ENCODE measurements at places on chromosomes 12 and 14.

DNA sequence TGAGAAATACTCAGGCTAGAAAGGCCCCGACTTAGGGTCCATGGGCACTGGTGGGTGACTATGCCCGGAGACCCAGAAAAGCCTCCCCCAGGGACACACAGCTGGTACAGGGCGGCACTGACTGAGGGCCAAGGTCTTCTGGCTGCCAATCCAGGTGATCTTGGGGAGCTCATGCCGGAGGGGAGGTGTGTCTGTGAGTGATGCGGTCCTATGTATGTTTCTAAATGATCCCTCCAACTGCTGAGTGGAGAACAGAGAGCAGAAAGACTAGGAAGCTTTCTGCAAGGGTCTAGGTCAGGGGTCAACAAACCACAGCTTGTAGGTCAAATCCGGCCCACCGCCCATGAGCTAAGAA is 391 bp downstream of the SERPINA4 start:
- DNase-seq: no peak

GRCh38 chr14:101707863-101708620 is 53.5 kb upstream of the PPP2R5C start:
- no peak for DNase-seq

GRCh38 chr14:101598571-101599233 is 37.4 kb downstream of the DIO3 start:
- DNase-seq: no peak

- DNase-seq: no peak
Measured at GRCh38 chr14:26330982-26331381, 266.9 kb downstream of the NOVA1 start.

DNA sequence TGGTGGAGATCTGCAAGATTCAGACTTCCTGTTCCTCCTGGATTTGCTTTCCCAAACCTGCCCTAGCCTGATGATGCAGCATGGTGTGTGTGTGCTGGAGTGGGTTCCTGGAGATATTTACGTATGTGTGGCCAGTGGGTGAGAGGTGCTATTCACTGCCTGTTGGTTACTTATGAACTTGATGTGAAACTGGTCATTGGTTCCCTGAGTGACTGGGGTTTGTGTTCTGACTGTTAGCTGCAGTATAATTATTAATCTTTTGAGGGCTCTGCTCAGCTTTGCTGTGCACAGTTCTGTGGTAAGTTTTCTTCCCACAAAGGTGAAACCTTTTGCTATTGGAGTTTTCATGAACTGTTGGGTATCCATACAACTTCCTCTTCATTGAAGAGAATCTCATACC is 541.8 kb upstream of the FBXO33 start:
- no peak for DNase-seq

- DNase-seq: no peak
Measured at GRCh38 chr12:39365364-39366001, 77.4 kb downstream of the KIF21A start.

- no peak for DNase-seq
Measured at GRCh38 chr14:69193721-69194120, 2.4 kb downstream of the EXD2 start.

- DNase-seq: no peak
Measured at GRCh38 chr14:68941820-68942219, 37.3 kb downstream of the ACTN1 start.

DNA sequence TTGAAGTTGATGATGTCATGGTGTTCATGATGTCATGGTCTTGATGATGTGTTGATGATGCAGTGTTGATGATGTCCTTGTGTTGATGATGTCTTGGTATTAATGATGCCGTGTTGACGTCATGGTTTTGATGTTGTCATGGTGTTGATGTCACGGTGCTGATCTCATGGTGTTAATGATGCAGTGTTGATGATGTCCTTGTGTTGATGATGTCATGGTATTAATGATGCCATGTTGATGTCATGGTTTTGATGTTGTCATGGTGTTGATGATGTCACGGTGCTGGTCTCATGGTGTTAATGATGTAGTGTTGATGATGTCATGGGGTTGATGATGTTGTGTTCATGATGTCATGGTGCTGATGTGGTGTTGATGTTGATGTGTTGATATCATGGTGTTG is 48.0 kb upstream of the RIMBP2 start:
- no peak for DNase-seq

DNA sequence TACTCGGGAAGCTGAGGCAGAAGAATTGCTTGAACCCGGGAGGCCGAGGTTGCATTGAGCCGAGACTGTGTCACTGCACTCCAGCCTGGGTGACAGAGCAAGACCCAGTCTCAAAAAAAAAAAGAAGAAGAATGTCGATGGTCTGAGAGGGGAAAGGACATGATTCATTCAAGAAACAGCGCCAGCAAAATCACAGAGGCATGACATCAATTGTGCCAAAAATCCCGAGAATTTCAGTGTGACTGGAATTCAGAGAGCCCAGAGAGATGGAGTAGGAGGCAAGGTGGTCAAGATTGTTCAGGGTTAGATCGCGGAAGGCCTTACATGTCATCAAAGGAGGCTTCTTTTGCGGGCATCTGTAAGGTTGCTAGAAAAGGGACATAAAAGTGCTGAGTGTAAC is 483.3 kb downstream of the VRK1 start:
- no peak for DNase-seq

DNA sequence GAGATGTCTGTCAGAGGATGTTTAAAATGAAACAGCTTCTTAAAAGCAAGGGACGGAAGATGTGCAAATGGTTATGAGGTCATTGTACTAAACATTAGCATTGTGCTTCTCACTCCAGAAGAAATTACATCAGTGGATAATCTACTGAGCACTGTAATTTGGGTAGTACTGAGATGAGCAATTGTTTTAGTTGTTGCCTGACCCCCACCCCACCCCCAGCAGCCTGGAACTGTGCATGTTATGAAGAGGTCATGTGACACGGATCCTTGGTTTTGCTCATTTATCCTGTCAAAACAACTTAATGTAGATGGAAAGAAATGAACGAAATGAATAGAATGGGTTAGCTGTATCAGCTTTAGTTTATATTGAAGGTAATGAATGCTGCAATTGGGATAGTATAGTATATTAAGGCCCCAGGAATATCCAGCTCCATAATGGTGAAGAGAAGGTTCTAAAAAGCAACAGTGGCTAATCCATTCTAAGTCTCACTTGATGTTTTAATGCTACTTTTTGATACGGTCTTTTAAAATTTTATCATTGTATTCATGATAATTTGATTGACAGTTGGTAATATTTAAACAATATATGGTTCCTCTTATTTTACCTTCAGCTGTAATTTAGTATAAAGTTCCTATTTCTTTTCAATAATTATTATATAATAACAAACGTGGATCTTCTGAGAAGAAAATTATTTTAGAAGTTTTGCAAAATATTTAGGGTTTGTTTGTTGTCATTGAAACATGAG is 58.5 kb downstream of the WNK1 start:
- DNase-seq: no peak

DNA sequence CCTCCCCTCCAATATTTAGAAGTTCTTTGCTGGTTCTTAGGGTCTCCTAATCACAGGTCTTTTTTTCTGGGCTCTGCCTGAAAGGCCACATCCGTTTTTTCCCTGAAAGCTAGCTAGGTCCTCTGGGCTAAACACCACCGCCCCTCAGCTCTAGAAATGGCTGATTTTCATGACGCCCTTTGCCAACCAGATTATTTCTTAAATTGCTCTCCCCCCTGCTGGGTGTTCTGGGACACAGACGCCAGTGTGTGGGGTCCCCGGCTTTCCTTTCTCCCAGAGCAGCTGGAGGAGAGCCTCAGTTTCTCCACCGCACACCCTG is 45.3 kb upstream of the ATP23 start:
- no peak for DNase-seq

- no peak for DNase-seq
Measured at GRCh38 chr12:108047071-108047550, 82.0 kb upstream of the WSCD2 start.

GRCh38 chr12:109466821-109467220 is 10.3 kb downstream of the KCTD10 start:
- no peak for DNase-seq

DNA sequence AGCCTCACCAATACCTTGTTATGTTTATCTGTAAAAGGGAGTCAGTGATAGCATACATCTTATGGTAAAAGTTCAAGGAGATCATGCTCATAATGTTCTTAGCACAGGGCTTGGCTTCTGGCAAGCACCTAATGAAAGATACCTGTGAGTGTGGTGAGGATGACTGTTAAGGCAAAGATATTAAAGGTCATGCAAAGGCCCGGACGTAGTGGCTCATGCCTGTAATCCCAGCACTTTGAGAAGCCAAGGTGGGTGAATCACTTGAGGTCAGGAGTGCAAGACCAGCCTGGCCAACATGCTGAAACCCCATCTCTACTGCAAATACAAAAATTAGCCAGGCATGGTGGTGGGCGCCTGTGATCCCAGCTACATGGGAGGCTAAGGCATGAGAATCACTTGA is 425.9 kb upstream of the TBX3 start:
- no peak for DNase-seq

DNA sequence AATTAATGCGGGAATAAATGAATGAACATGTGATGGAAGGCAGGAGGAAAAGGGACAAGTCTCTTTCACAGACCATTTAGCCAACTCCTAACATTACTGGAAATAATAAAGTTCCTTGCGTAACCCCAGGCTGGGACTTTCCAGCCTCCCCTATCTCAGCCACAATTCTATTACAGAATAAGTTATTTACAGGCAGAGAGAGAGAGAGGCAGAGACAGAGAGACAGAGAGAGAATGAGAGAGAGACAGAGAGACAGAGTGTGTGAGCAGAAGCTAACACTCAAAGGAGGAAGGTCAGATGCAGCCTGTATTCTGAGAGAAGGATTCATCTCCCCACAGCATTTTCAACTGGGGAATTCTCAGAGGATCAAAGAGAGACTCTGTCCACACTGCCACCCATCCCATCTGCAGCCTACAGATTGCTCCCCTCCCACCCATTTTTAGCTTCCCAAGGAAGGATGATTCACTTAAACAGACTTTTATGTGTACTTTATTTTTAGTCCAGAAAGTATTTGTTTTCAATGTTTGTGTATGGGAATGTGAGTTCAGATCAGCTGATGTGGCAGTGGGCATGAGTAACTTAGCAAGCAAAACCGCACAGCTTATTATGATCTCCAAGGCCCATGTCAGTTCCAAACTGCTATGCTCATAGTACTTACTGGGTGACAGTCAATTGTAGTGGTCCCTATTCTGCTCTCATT is 165.7 kb downstream of the CAND1 start:
- no peak for DNase-seq

DNA sequence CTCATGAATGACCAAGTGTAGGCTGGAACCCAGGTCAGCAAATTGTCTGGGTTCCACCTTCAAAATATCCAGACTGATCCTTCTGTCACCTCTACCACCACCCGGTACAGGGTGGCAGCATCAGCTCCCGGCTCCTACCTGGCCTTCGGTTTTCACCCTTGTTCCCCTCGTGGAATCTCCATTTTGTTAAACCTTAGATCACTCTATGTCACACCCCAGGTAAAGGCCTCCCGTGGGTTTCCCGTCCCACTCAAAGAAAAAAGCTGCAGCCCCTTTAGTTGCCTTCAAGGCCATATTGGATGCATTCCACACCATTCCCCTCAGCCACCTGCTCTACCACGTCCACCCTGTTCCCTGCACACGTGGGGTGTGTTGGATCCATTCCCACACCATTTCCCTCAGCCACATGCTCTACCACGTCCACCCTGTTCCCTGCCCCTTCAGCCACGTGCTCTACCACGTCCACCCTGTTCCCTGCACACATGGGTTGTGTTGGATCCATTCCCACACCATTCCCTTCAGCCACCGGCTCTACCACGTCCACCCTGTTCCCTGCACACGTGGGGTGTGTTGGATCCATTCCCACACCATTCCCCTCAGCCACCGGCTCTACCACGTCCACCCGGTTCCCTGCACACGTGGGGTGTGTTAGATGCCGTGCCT is 23.8 kb downstream of the SLC6A13 start:
- no peak for DNase-seq

- DNase-seq: no peak
Measured at GRCh38 chr14:103509864-103510723, 12.5 kb downstream of the CKB start.

DNA sequence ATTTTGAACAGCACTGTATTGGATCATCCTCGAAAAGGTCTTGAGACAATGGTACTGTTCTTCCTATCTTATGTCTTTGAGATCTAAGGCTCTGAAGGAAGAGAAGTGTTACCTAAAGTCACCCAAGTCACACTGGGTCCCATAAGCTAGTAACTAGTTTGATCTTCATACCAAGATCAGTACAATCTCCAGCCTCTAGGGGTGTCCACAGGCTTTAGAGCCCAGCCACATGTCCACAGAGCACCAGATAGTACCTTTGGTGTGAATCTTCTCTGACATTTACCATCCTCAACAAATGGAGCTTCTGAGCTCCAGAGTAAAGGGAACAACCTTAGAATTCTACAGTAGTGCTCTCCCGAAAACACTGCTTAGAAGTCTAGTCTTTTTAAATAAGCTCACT is 78.7 kb downstream of the KSR2 start:
- no peak for DNase-seq

- DNase-seq: no peak
Measured at GRCh38 chr12:51388069-51388799, 3.0 kb downstream of the GALNT6 start.

- no peak for DNase-seq
Measured at GRCh38 chr14:95458459-95458858, 58.0 kb downstream of the SYNE3 start.

- DNase-seq: no peak
Measured at GRCh38 chr14:40733206-40733605, 873.5 kb upstream of the LRFN5 start.

- DNase-seq: no peak
Measured at GRCh38 chr14:95069547-95069946, 87.8 kb downstream of the DICER1 start.

DNA sequence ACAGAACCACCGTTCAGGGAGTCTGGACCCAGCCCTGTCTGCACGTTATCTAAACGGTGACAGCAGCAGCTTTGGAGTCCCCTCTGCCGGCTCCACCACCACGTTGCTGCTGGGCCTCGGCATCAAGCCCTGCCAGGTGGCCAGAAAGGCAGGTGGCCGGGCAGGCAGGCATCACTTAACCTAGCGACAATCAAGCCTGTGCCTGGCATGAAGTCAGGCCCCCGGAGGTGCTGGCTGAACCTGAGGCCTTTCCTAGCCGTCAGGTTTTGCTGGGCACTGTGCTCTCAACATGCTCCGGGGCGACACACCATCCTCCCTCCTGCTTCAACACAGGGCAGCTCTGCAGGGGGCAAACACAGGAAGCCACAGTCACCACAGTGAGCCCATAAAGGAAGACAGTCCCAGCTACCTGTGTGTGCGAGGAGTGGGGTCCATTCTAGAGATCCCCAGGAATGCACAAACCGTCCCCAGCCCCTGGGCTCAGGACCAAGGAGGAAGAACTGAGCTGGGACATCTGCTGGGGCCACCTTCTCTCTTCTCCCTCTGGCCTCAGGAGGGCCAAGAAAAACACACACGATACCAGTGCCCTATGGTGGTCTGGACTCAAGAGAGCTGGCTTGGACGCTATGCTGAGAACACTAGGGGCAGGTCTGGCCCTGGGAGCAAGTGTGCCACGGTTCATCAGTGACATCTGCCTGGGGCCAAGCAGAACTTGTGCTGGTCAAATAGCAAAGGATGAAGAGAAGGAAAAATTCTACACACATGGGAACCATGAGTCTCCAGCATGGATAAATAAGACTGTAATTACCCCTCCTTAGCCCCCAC is 44.7 kb downstream of the CCDC88C start:
- DNase-seq: no peak
